ENCODE measurements at places on chromosomes 1 and 21.
A peak's percentile ranks its signal among the peaks of the same experiment; 100 is the strongest.

DNA sequence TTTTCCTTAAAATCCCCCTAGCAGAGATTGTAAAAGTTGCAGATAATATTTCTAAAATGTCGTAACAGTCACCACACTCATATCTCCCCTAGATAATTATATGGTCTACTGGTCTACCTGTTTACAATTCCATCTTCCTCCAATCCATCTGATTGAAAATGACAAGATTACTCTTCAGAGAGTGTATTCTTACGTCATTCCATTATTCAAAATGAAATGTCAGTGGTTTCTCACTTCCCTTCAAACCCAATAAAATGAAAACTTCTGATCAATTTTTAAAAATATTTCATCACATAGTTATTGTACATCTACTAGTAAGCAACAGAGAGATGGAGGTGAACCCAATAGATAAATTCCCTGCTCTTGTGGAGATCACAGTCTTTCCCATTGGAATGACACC is 202.2 kb upstream of the C8B start:
- no peak for DNase-seq

DNA sequence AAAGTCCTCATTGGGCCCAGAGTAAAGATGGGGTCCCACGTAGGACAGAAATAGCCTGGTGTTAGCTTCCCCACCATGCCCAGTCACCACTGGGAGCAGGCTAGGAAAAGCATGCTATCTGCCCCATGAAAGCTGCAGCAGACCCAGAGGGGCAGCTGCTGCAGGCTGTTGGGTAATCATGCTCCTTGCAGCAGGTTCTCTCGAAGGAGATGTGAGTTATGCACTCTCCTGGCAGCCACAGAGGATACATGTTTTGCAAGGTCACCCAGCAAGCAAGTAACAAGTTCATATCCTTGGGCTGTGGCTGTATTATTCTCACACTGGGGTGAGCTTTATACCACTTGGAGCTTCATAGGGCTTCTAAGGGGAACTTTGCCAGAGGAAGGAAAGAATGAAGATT is 9.1 kb upstream of the HEYL start:
- DNase-seq, result no peak

- no peak for DNase-seq
Observed at GRCh38 chr1:115729756-115730155, 38.8 kb downstream of the CASQ2 start.

DNA sequence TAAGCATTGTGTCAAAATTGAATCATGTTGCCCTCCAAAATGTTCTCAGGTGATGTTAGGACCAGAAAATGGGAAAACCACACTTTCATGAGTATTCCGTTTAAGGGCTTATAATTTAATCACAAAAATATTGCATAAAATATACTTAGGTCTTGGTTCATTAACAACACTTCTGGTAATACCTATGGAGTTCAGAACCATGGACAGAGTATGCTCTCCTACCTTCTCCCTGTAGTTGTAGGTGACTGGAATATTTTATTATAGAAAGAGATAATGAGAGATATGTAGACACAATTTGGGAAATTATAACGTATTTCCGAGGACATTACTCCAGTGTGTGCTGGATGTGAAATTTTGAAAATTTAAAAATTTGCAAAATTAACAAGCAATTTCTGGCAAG is 232.5 kb downstream of the NCAM2 start:
- no peak for DNase-seq

GRCh38 chr1:61687901-61688300 is 37.0 kb downstream of the TM2D1 start:
- no peak for DNase-seq

DNA sequence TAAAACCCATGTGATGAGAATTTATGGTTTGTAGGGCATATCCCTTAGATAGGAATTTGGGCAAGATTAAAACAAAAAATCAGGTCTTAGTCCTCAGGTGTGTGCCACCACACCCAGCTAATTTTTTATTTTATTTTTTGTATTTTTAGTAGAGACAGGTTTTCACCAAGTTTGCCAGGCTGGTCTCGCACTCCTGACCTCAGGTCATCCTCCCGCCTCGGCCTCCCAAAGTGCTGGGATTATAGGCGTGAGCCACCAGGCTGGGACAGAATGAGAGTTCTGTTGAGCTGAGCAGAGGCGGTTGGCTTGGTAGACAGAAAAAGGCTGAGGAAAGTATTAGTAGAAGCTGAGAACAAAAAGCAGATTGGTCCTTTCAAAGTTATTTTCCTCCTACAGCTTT is 43.8 kb upstream of the EDARADD start:
- DNase-seq, result no peak

- peak; percentile 54 for DNase-seq
Observed at GRCh38 chr1:35568975-35569395, 4.1 kb upstream of the TFAP2E start.

DNA sequence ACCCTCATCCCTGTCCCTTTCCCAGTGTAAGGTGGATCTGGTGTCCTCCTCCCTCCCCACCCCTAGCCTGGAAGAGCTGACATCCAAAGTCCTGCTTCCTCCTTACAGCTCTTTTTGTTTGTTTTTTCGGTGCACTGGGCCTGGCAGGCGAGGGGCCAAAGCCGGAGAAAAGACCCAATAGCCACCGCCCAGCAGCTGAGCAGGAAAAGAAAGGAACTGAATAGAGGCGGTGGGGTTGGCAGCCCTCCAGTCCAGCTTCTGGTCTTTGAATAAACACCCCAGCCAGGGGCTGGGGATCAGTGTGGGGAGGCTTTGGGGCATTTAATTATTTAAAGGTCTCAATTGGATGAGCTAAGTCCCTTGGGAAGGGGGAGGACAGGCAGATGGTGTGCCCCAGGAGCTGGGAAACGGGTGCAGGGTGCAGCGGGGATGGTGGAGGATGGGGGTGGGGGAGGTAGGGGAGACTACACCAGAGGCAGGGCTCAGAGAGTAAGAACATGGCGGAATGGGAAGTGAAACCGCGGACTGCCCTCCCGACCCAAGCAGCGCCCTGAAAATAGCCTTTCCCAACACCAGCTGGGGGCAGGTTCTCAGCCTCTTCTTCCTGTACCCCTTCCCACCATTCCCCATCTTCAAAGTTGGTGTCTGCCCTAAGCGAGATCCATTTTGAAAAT is 20.2 kb downstream of the BTG2 start:
- no peak for DNase-seq

GRCh38 chr1:17617787-17618557 is 78.5 kb downstream of the ARHGEF10L start:
- no peak for DNase-seq

DNA sequence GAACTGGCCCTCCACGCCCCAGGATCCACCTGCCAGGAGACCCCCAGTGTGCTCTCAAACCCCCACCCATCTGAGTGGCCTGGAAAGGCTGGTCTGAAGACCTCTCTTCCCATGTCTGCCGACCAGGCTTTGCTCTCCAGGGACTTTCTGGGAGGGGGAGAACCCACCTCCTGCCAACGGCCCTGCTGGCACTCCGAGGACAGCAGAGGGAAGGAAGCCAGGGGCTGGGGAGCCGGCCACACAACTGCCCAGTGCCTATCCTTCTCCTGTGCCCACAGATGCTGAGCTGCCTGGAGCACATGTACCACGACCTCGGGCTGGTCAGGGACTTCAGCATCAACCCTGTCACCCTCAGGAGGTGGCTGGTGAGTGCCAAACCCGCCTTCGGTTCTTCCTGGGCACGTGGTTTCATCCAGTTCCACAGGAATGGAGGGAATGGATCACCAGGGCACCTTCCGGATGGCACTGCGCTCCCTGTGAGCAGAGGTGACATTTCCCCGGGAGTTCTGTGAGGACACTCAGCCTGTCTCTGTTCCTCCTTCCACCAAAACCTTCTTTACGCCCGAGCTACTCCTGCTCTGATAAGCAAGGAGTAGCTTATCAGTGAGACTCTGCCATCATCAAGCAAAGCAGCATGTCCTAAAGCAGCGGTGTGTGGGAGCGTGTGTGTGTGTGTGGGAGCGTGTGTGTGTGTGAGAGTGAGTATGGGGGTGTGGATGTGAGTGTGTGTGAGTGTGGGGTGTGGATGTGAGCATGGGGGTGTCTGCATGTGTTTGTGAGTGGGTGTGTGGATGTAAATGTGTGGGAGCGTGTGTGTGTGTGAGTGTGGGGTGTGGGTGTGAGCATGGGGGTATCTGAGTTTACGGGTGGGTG is 105.5 kb downstream of the PDE9A start:
- no peak for DNase-seq

- no peak for DNase-seq
Observed at GRCh38 chr1:35029761-35030160, 2.0 kb downstream of the ZMYM6 start.

GRCh38 chr1:53530550-53530949 is 71.4 kb downstream of the DMRTB1 start:
- DNase-seq, result no peak

GRCh38 chr21:45021428-45022347 is 52.7 kb upstream of the ADARB1 start:
- no peak for DNase-seq

GRCh38 chr1:84283381-84283780 is 18.1 kb upstream of the SAMD13 start:
- DNase-seq, result no peak

- no peak for DNase-seq
Observed at GRCh38 chr1:89309828-89310227, 37.2 kb upstream of the GBP5 start.

DNA sequence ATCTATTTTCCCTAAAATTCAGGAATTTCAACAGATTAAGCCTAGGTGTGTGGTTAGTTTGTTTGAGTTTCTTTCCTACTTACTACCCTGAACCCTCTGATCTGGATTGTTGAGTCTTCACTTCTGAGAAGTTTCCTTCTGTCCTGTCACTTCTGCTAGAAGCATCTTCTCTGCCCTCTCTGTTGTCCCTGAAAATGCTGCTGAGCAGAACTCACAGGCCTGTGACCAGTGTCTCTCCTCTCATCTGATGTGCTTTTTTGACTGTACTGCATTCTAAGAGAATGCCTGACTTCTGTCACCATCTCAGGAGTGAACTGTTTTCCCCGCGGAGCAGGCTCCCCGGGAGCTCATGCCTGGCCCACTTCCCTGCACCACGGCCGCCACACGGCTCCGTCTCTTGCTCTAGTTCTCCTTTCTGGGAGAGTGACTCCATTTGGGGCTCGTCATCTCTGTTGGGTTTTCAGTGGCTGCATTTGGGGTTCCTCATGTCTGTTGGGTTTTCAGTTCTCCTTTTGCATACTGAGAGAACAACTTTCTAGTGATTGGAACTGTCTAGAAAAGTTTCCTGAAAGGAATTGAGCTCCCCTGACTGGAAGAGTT is 77.9 kb downstream of the POFUT2 start:
- no peak for DNase-seq

GRCh38 chr1:153852170-153852569 is 70.6 kb downstream of the GATAD2B start:
- no peak for DNase-seq

- DNase-seq, result no peak
Observed at GRCh38 chr1:67347688-67348472, 40.2 kb downstream of the IL12RB2 start.

- no peak for DNase-seq
Observed at GRCh38 chr1:228968891-228969606, 233.8 kb downstream of the RHOU start.

DNA sequence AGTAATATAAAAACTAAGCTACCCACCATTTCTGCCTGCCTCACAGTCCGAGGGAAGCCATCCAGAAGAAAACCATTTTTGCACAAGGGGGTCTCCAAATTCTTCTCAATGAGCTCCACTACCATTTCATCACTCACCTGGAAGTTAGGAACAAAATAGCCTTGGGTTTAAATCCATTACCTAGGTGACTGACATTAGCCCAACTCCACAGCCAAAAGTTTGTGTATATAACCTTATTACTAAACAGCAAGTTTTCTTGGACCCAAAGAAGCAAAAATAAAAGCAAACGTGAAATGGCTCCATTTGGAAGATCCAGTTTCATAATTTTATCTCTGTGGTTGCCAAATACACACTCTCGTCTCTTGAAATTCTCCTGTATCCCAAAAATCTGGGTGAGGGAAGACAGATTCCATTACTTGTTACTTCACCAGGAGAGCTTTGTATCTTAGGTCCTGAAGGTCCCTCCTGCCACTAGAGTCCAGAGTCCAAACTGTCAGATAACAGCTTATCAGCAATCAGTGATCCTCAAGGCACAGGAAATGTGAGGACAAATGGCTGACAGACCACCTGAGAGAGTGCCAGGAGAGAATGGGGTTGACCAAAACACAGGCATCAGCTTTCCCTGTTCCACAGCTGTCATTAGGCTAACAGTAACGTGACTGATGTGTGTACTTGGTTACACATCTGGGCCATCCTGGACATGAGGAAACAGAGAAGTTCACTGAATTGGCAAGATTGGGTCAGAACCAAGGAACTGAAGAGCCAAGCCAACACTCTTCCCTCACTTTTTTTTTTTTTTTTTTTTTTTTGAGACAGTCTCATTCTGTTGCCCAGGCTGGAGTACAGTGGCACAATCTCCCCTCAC is 14.9 kb downstream of the AK2 start:
- no peak for DNase-seq

DNA sequence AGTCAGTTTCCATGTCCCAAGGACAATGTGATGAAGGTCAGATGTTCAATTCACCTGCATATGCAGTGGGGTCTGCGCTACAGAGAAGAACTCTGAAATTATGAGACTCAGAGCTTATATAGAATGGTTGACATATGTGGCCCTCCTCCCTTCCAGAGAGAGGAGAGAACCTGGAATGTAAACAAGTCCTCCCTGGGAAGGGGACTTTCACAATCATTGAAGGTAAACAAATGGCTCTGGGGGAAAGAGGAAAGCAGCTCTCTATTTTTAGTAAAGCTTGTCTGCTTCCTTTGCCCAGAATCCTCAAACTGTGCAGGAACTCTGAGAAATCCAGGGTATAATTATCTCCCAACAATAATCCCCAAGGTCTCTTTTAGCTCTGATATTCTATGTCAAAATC is 9.8 kb downstream of the OVGP1 start:
- DNase-seq, result no peak

DNA sequence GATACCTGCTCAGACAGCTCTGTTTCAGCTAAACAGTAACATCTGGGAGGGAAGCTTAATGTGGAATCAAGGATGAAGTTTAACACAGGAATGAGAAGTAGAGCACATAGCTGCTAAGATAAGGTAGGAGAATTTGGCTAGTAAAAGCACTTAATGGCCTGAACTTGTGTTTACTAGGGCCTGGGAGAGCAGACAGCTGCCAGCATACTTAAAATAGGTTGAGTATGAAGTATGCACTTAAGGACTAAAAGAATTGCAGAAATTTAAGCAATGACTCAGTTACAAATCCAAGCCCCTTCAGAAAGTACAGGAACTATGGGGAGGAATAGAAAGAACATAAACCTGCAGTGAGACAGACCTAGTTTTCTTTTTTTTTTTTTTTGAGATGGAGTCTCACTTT is 53.0 kb downstream of the BACH1 start:
- DNase-seq, result no peak

GRCh38 chr1:244760471-244760870 is 75.0 kb upstream of the COX20 start:
- no peak for DNase-seq

GRCh38 chr1:94235189-94236012 is 2.0 kb downstream of the ARHGAP29 start:
- DNase-seq, result no peak

DNA sequence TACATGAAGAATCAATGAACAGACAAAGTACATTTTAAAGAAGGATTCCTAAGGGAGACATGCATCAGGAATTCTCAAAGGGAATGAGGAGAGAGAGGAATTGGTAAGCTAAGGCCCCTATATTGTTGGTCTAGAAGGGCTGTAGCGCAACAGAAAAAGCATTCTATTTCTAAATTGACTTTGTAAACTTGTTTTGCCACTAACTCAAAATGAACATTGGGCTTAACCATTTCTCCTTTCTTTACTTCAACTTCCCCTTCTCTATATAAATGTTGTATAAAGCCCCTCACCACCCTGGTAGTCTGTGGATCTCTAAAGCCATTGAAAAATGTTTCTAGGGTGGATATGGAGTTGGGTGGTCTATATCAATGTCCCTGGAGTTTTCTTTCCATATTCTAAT is 20.4 kb upstream of the OR6N2 start:
- no peak for DNase-seq

GRCh38 chr1:222994511-222995235 is 148.4 kb downstream of the TLR5 start:
- no peak for DNase-seq
